ENCODE measurements at places on chromosomes 16 and 17.

DNA sequence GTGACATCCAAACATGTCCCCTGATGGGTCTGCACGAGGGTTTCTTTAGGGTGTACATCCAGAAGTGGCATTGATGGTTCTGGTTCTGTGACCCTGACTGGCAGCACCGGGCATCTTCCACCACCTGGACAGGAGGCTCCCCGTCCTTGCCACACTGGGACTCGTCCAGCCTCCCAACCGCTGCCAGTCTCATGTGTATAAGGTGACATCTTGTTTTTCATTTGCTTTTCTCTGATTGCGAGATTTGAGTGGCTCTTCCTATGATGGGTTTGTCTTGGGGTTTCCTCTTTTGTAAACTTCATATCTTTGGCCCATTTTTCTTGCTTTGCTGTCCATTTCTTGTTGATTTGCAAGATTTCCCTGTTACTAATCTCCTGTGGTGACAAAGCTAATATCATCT lies 9.2 kb upstream of the LIMD2 start:
- no peak for DNase-seq

DNA sequence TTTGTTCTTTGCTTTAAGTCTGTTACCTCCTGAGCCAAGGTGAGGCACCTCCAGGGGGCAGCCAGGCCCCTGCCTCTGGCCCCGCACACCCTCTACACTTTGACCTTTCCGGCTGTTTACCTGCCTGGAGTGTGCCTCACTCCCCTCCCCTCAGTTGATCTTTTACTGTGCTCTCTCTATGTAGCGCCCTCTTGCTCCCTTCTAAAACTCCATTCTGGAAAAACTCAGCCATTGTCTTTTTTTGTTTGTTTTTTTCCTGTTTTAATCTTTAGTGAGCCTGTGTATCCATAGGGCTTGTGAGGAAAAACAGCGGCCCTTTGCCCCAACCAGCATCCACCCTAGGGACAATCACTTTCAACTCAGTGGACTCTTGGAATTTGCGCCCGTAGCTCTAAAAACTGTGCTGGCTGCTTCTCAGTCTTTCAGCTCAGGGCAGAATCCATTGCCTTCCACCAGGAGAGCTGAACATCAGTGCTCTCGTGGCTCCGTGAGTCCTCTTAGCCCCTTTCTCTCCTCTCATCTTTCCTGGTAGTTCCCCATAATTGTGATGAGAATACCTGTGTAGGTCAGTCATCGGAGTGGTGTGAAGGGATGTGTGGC lies 4.3 kb downstream of the AMDHD2 start:
- no peak for DNase-seq

GRCh38 chr16:89095491-89095951 lies 1.9 kb downstream of the ACSF3 start:
- DNase-seq: no peak

DNA sequence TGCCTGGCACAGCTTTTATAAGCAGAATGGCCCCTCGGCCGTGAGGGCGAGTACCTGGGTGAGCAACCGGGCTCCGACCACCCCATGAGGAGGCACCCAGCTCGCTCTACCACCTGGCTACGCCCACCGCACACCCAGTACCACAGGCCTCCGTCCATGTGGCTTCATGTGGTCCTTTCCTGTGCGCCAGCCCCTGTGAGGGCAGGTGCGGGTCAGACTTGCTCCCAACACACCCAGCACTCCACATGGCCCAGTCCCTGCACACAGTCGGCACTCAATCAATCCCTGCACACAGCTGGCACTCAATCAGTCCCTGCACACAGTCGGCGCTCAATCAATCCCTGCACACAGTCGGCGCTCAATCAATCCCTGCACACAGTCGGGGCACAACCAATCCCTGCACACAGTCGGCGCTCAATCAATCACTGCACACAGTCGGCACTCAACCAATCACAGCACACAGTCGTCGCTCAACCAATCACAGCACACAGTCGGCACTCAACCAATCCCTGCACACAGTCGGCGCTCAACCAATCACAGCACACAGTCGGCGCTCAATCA lies 4.0 kb downstream of the C1QTNF8 start:
- DNase-seq: no peak

GRCh38 chr16:3876695-3877094 lies 3.8 kb downstream of the CREBBP start:
- DNase-seq: no peak

GRCh38 chr17:50817838-50818237 lies 17.5 kb upstream of the WFIKKN2 start:
- DNase-seq: peak; percentile 14

GRCh38 chr17:33154869-33155455 lies 138.1 kb downstream of the ASIC2 start:
- no peak for DNase-seq

DNA sequence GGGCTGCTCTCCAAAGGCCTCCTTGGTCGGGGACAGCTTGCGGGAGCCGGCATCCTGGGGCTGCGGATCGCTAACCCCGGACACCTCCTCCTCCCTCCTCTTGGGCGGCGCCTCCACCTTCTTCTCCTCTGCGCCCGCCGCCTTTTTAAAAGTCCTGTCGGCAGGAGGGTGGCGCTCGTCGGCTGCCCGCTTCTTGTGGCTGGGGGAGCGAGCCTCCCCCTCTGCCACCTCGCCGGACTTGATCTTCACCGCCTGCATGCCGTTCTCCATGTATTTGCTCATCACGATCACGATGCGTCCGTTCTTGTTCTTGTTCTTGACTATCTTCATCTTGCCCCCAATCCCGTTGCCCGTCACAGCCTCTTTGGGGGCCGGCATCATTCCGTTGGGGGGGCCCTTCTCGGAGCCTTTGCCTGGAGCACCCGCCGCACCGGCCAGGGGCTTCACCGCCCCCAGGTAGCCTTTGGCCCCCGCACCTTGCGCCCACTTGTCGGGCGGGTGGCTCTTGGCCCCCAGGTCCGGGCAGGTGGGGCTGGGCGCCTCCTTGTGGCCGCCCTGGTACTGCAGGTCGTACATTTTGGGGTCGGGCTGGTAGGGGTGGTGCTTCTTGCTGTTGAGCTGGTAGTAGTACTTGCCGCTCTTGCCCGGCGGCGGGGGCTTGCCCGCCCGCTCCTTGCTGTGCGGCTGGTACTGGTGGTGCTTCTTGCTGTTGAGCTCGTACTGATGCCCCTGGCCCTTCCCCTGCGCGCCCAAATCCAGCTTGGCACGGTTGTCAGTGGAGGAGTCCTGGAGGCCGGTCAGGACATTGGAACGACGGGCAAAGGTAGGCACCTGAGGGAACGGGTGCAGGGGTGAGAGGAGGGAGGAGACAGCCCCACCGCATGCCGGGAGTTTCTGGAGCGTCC lies 4.4 kb downstream of the CBX4 start:
- DNase-seq: no peak

DNA sequence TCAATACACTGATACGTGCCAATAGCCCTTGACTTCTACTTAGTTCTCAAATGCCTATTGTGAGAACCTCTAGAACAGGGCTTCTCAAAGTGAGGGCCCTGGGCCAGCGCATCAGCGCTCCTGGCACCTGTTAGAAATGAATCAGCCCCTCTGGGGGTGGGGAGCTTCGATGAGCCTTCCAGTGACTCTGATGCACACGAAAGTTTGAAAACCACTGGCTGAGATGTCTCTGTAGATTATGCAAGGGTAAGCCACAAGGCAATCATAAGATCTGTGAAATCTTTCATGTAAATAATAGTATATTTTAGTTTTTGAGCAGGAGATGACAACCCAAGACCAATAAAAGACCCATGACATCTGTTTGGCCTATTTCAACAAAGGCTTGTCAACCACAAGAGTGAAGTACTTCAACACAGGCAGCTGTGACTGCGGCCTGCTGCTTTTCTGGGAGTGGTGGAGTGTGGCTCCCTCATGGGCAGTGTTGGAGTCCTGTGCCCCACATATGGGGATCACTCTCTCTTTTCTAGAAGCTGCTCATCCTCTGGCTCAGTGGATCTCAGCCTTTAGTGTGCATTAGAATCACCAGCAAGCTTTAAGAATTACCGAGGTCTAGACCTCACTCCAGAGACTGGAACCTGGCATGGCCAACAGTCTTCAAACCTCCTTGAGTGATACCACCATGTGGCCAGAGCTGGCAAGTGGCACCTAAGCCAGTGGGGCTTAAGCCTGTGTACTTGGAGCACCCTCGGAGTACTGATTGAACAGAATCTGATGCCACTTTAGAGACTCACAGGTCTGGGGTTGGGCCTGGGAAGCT lies 5.8 kb downstream of the MTHFSD start:
- DNase-seq: no peak

GRCh38 chr17:82980632-82981031 lies 98.8 kb upstream of the METRNL start:
- DNase-seq: no peak

DNA sequence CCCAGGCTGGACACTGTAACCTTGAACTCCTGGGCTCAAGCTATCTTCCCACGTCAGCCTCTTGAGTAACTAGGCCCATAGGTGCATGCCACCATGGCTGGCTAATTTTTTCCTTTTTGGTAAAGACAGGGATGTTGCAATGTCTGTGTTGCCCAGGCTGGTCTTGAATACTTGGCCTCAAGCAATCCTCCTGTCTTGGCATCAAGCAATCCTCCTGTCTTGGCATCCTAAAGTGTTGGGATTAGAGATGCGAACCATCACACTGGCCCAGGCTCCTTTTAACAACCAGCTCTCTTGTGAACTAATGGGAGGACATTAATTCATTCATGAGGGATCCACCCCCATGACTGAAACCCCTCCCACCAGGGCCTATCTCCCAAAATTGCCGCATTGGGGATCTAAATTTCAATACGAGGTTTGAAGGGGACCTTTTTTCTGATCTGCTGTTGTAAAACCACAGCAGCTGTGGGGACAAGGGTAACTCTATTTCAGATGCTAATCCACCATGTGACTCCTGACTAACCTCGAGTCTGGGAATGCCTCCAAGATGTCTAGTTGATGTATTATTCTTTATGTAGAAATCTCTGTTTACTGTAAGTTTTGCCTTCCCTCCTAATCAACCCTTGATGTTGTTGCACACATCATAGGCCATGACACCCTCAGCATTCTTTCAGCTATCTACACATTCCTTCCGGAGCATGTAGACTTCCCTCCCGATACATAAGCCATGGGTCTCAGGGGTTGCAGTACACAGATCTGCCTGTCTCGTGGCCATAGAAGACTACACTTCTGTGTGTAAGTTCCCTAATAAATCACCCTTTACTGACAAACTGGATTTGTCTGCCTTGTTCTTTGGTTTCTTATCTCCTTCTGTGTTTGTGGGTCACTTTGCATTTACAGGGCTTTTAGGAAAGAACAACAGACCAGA lies 37.6 kb downstream of the RNF112 start:
- DNase-seq: peak; percentile 66

- no peak for DNase-seq
Measured at GRCh38 chr17:42901535-42902229, 1.1 kb downstream of the G6PC1 start.

DNA sequence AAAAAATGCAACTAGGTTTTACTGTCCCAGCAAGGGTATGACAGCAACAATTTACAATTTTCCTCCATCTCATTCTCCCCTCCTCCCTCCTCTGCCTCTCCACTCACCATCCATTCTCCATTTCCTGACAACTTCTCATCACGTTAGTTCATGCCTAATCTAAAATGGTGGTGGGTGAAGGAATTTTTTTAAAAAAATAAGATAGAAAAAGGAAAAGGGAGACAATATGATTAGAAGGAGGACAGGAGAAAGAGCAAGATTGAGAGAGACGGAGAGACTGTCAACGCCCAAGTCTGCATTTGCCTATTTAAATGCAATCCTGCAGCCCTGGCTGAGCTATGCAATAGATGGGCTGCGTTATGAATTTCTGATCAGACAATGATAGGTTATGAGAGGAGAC lies 380.7 kb upstream of the PSMD7 start:
- no peak for DNase-seq

- DNase-seq: no peak
Measured at GRCh38 chr17:31488264-31488981, 96.9 kb downstream of the RAB11FIP4 start.

DNA sequence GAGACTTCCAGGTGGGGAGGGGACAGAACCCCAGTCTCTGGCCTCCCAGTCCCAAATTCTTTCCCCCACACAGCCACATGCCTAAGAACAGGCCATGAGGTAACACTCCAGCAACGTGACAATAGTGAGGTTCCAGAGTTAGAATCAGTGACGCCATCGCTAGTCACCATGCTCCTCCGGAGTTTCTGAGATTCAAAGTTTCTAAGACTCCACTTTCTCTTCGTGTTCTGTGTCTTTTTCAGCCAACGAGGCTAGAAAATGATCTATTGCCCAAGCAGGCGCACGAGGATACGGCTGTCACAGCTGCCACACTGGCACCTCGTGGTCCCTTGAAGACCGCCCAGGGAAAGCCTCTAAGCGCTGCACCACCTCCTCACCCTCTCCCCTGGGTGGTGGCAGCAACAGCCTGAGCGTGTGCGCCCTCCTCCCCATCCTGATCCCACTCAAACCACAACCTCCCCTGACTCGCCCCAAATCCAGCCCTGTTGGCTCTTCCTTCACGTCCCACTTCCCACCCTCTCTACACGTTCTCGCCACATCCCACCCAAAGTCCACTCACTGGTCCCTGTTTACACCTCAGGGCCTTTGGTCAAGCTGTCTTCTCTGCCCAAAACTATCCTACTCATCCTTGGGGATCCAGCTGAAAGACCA lies 1.0 kb downstream of the MCRIP1 start:
- DNase-seq: no peak

DNA sequence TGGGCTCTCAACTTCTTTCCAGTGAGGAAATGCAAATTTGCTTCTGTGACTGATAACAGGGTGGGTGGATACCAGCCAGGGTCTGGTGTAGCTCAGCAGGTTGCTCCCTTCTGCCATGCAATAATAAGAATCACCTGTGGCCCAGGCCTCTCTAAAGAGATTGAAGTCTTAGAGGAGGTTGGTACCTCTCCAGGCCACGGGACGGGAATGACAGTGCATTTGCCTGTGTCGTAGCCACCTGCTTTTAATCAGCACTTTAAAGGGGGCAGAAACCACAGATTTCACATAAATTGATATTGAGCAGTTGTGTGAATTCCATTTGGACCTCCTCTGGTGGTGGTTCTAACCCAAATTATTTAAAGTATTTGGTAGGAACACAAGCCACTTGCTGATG lies 246.9 kb downstream of the PRKCA start:
- DNase-seq: no peak

DNA sequence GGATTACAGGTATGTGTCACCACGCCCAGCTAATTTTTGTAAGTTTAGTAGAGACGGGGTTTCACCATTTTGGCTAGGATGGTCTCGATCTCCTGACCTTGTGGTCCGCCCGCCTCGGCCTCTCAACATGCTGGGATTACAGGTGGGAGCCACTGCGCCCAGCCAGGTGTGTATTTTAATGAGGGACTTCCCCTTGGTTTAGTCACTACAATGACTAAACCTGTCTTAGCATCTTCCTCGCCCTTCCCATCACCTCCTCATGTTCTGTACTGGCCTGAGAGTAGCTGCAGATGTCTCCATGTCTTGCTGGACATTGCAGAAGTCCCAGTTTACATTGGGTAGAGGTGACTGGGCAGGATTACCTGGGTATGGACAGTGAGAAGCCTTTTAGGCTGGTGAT lies 9.6 kb downstream of the SLC7A6 start:
- no peak for DNase-seq

- no peak for DNase-seq
Measured at GRCh38 chr16:75225092-75225491, 6.3 kb downstream of the CTRB1 start.

Data from epithelial cell of prostate (primary cell).